ENCODE measurements at places on chromosomes 1 and 21.

DNA sequence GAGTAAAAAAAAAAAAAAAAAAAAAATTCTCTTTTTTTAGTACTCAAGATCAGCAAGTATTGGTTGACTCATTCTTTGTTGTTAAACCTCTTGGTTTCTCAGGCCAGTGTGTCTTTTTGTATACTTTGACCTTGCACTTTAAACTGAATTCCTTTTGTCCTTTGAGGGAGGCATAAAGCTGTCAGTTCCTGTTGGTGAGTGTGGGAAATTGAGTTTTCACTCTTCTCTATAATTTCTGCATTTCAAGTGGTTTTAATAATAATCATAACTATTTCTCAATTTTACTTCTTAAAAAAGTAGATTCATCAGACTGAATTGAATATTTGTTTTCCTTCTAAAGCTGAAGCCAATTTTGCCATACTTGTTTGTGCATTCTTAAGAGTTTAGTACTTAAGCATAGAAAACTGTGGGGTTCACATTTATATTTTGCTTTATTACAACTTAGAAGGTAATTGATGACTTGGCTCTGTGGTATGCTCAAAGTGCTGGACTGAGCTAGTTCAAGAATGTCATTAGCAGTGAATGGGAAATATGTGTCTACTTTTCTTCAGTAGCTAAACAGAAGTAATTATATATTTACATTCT is 43.4 kb downstream of the ITSN1 start:
- DNase-seq = no peak

- no peak for DNase-seq
Observed at GRCh38 chr1:231036416-231036815, 3.6 kb downstream of the FAM89A start.

- DNase-seq = peak; percentile 44
Observed at GRCh38 chr1:244361764-244362473, 89.8 kb downstream of the ADSS2 start.

- DNase-seq = no peak
Observed at GRCh38 chr21:15164678-15165303, 100.0 kb upstream of the NRIP1 start.

DNA sequence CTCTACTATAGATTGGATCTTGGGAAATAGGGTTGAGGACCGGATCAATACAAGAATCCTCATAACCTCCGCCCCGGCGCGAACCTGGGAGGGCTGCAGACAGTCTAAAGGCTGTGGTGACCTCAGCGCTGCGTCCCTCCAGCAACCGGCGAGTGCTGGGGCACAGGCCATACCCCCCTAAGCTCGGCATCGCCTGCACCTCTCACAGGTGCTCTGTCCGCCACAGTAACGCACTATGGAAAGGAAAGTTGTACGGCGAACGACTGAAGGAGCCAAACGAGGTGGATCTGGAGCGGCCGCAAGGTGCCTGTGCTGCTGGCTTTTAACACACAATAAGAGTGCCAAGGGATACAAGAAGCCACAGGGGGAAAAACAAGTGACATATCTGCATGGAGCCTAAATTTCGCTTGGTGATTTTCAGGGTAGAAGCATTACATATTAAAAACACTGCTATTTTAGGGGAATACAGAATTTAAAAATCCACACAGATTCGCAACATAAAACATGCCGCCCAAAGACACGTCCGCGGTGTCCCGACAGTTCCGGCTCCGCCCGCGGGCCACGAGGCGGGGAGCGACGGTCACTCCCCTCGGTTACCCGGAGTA is 1.4 kb upstream of the RBM15 start:
- peak; percentile 37 for DNase-seq

DNA sequence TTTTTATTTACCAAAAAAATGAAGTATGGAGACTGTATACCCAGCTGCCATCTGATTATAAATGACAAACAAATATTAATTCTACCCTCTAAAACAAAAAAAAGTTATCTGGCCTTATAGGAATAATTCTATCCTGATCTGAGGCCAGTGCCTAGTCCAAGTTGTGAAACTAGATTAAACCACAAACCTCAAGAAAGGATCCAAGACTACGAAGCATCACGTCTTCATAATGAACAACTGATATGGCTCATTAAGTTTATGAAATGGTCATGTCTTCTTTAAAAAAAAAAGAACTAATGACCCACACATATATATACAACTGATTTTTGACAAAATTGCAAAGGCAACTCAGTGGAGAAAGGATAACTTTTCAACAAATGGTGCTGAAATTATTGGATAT is 32.4 kb upstream of the CTTNBP2NL start:
- DNase-seq = no peak

GRCh38 chr1:236343246-236343870 is 50.7 kb upstream of the EDARADD start:
- DNase-seq = no peak

DNA sequence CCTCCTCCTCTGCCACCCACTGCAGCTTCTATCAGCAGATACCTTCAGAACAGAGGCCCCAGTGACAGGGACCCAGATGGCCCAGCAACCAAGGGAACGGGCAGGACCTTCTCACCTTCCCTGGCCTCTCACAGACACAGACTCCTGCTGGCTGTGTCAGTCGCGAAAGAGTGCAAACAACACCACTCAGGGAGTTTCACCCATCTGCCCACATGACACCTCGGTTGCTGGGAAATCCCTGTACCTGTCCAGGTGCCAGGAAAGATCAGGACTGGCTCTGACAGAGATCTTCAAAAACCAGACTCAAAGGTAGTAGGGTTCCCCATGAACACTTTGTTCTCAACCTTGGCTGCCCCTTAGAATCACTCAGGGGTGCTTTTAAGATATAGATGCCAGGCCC is 83.5 kb upstream of the HIVEP3 start:
- no peak for DNase-seq

DNA sequence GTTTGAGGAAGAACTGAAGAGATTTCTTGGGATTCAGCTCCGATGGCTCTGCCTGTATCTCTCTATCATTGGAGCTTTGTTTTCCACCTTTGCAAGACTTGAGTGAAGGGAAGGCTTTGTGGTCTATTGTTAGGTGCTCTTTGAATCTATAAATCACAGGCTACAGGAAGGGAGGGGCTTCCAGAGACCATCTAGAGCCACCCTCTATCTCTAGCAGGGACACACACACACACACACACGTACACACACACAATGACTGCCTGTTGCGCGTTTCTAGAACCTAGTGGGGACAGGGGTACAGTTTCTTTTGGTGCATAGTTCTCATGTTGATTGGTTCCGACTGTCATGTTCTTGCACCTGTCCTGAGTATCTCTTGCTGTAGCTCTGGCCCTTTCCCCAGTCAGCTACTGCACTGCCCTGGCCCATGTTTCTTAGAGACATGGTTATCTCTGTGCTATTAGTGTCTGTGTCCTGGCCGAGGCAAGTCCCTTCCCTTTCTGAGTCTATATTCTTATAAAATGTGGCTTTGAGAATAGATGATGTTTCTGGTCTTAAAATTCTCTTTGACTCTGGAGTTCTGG is 60.7 kb downstream of the MAN1C1 start:
- DNase-seq = no peak

DNA sequence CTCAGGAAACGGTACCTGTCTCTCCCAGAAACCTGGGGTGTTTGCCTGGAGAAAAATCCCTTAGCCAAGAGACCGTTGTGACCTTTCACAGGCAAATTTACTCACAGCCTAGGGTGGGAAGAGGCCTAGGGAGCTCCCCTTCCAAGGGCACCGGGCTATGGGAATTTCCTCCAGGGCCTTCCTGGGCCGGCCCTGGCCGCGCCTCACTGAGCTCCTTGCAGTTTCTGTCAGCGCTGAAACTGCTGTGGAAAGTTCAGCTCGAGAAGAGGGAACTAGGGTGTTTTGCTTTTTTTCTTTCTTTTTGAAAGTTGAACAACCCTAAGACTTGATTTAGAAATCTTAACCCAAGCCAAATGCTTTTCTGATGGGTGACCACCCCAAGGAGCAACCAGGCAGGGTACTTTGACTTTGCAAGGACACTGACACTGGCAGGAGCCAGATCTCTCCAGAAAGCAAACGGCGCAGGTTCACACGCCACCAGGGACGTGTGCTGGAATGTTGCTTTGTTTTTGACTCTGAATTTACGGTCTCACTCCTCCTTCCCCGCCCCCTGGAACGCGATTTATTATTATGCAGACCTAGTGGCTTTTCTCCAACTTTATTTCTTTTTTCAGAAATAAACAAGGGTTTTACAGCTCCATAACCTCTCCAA is 229.6 kb upstream of the JUN start:
- DNase-seq = no peak

DNA sequence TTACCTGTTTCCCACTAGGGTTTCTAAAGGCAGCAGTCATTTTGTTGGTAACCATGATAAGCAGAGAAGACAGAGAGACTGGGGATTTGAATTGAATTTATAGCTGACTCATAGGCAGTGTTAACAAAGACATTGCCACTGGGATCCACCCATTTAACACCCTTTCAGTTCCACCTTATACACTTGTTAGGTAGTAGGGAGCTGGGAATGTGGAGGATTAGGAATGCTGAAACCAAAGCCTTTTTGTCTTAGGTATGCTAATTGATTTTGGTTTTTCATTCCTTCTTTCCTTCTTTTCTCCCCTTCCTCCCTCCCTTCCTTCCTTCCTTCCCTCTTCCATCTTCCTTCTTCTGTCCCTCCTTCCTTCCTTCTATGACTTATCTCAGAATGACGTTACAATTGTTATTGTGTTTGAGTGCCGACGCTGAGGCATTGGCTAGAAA is 7.5 kb upstream of the EVI5 start:
- DNase-seq = peak; percentile 25

DNA sequence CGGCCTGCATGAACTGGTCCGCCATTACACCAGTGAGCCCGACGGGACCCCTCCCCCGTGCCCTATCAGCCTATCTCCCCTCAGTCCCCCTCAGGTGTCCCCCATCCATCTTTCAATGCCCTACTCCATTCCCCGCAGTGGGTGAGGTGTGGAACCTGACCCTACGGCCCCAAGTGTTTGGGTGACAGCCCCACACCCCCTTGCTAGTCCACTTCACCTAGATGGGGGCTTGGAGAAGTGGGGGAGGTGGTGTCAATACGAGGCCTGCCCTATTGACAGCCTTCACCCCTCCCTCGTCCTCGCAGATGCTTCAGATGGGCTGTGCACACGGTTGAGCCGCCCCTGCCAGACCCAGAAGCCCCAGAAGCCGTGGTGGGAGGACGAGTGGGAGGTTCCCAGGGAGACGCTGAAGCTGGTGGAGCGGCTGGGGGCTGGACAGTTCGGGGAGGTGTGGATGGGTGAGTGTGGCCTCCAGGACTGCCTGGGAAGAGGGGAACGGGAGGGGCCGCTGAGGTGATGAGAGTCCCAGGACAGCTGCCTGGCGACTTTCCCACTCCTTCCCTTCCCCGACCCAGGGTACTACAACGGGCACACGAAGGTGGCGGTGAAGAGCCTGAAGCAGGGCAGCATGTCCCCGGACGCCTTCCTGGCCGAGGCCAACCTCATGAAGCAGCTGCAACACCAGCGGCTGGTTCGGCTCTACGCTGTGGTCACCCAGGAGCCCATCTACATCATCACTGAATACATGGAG is 15.7 kb upstream of the HDAC1 start:
- no peak for DNase-seq

- DNase-seq = no peak
Observed at GRCh38 chr21:37828556-37828955, 87.7 kb downstream of the KCNJ6 start.

DNA sequence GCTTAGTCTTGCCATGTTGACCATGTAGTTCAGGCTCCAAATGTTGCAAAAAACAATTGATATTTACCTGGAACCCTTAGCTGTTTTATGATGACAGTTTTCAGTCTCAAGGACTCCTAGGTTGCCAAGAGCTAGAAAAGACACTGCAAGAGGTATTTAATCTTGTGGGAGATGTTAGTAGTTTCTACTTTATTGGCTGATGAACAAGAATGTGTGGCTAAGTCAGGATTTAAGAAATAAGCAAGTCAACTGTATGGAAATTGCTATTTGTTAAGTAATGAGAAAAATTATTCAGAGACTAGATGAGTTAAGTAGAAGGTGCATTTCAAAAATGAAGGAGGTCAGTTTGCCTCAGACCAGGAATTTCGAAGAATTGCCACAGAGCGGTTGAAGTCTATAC is 639.7 kb upstream of the USP24 start:
- DNase-seq = no peak

- no peak for DNase-seq
Observed at GRCh38 chr1:95086949-95087533, 14.3 kb upstream of the ALG14 start.

- peak; percentile 58 for DNase-seq
Observed at GRCh38 chr1:232635778-232636356, 5.9 kb upstream of the SIPA1L2 start.

- no peak for DNase-seq
Observed at GRCh38 chr1:101290922-101291561, 54.2 kb downstream of the S1PR1 start.

- DNase-seq = peak; percentile 1
Observed at GRCh38 chr1:88228114-88228513, 456.0 kb upstream of the PKN2 start.

DNA sequence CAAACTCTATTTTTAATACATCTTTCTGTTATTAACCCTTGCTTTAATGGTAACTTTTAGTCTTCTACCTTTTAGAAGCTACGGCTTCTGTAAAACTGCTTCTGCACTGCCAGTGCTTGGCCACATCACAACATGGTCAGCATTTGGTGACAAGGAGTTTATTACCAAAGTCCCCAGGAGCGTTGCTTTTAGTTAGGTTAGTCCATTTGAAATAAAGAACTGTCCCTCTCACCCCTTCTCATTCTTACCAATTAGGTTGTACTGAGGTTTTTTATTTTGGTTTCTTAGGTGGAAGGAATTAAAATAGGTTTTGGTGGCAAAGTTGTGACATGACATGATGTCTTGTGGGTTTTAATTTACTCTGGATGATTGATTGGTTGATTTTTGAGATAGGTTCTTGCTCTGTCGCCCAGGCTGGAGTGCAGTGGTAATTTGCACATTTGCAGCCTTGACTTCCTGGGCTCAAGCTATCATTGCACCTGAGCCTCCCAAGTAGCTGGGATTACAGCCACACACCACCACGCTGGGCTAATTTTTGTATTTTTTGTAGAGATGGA is 39.2 kb downstream of the SPEN start:
- no peak for DNase-seq

DNA sequence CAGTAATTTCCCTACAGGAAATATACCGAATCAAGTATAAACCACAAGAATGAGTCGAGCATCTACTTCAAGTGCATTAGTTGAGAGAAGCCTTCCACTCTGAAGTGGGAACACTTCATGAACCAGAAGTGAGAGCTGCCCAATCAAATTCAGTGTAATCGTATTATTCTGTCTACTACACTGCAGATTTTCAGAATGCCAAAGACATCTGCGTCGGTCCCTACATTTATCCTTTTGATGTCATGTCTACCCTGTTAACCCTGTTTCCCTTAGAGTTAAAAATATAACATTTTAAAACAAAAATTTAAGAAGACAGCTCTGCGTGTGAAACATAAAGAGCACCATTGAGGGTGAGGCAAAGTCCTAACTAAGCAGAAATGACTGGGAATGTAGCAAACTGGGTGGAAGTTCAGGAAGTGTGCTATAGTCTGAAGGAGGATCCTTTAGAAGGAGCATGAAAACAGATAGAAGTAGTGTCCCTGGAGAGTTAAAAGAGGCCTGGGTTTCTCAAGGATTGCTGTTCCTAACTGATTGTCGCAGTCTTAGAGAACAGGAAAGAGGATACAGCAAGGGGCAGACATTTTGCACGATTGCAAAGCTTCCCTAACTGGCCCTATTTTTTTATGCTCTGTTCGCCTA is 291.2 kb downstream of the PTPRC start:
- peak; percentile 29 for DNase-seq

Measured in COR-L47 (cell line).